Retina (tissue), 1 donor: ENCODE measurements at places on chromosomes 5 and 9.

GRCh38 chr5:148939676-148940075 is 113.3 kb downstream of the ADRB2 start:
- DNase-seq = no peak

- DNase-seq = peak; percentile 45
Measured at GRCh38 chr9:15182730-15183129, 124.3 kb downstream of the TTC39B start.

GRCh38 chr5:38795986-38796741 is 49.6 kb upstream of the OSMR start:
- DNase-seq = no peak

- no peak for DNase-seq
Measured at GRCh38 chr5:12794476-12795332, 890.5 kb upstream of the CTNND2 start.

GRCh38 chr5:76400466-76400865 is 2.6 kb upstream of the IQGAP2 start:
- DNase-seq = no peak

GRCh38 chr5:43231977-43232376 is 40.0 kb downstream of the NIM1K start:
- DNase-seq = no peak

GRCh38 chr9:91162311-91162710 is 199.4 kb downstream of the AUH start:
- no peak for DNase-seq

DNA sequence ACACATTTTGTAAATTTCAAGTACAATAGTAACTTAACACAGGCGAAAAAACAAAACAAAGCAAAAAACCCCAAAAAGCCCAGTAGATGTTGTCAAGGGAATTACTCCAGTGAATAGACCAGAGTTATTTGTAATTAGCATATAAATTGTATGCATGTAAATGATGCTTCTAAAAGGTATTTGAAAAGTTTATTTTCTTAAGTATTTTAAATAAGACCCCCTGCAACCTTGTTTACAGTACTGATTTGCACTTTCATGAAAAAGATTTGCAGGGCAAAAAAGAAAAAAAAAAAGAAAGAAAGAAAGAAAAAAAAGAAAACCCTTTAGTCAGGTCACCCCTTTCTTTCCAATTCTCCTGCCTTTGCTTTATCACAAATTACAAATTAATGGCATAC is 372.3 kb upstream of the IRX2 start:
- DNase-seq = no peak

GRCh38 chr5:135185481-135186065 is 151.5 kb upstream of the PITX1 start:
- DNase-seq = no peak

GRCh38 chr9:130345897-130346385 is 80.4 kb downstream of the HMCN2 start:
- DNase-seq = no peak

GRCh38 chr5:72618708-72619107 is 111.5 kb upstream of the ZNF366 start:
- DNase-seq = no peak

DNA sequence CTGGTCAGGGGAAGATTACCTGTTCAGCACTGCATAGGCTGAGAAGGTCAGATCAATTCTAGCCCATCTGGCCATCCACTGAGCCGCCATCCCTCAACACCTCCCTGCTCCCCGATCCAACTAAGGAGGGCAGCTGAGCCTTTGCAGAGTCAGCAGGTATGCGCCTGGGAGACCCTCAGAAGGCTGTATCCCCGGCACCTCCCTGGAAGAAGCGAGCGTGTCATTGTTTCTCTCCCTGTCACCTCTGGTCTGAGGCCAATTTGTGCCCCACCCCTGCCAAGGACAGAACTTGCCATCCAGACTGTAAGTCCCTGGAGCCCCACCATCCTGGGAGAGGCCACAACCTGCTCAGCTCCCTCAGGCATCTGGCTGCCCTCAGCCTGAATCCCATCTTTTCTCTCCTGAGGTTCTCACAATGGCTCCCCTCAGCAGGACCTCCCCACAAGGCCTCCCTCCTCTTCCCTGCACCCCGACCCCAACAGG is 2.6 kb downstream of the CLTB start:
- DNase-seq = no peak

GRCh38 chr5:39696672-39697398 is 272.1 kb upstream of the DAB2 start:
- no peak for DNase-seq

DNA sequence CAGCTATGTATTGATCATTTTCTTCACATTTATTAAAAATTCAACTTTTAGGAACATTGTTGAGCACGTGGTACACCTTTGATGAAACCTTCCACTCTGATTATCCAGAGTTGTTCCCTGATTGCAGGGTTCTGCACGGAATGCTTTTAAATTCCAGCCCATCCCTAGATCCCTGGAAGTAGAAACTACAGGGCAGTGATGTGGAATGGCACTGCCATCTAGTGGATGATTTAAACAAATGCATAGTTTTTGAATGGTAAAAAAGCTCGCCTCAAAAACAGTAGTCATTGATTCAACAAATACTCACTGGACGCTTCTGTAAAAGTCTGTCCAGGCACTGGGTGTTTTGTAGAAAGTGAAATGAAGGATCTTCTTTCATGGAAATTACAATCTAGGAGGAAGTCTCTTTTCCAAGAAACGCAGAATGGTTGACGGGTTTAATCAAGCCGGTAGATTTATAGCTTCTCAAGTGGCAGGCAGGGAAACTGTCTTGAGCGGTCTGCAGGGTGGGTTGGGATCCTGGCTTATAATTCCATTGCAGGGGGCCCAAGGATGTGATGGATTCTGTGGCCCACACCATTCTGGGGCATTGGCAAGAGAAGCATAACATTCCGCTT is 118.4 kb downstream of the ARHGAP26 start:
- DNase-seq = peak; percentile 59

DNA sequence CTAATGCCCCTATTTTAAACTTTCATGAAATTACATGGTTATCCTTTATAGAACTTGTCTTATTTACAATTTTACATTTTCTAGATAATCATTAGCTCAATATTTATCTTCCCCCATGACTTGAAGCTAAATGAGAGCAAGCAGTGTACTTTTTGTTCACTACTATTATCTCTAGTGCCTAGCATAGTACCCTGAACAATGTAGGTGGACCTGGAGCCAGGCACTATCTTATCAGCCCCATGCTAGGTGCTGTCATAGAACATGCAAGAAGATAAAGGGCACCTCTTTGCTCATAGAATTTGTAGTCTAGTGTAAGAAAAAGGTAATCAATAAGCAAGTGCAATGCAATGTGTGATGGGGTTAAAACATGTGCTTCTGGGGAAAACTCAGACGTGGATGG is 399.9 kb downstream of the ELAVL2 start:
- DNase-seq = no peak

DNA sequence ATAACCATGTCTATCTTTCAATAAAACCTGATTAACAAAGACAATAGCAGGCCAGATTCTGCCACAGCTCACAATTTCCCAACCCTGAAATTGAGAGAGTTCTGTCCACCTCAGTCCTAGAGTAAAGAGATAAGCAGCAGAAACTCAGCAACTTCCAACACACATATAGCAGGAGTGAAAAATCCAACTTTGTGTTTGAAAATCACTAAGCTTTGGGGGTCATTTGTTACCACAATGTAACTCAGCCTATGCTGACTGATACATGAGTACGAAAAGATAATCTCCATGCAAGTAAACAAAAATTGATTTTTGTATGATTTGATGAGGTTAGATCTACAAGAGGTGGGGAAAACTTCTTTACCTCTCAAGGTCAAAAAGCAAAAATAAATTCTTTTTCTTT is 231.0 kb upstream of the DAPK1 start:
- no peak for DNase-seq

DNA sequence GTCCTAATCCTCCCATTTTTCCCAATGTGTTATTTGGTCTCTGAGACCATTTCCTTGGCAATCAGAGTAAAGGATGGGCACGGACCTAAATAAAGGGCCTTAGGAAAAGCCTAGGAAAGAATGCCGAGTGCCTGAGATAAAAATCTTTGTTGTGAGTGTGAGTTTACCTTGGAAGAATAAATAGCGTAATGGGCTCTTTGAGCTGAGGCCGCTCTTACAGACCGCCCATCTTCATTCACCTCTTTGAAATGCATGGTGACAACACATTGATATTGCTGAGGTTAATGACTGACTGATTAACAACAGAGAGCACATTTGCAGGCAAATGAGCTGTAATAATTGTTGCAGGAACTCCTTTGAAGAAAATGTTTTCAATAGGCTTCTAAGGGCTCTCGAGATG is 1967.1 kb upstream of the WWC1 start:
- DNase-seq = peak; percentile 32
